ENCODE measurements at places on chromosomes 3 and 15. TPM values are rescaled to one million over a fixed set of nuclear protein-coding genes. Genes with fewer than 3 reads are reported as not detected.

The RTP1 gene
- not detected for total RNA-seq

The SCG5 gene
- total RNA-seq = 3.7 TPM

The C15orf39 gene
- total RNA-seq = 19.3 TPM

DNA sequence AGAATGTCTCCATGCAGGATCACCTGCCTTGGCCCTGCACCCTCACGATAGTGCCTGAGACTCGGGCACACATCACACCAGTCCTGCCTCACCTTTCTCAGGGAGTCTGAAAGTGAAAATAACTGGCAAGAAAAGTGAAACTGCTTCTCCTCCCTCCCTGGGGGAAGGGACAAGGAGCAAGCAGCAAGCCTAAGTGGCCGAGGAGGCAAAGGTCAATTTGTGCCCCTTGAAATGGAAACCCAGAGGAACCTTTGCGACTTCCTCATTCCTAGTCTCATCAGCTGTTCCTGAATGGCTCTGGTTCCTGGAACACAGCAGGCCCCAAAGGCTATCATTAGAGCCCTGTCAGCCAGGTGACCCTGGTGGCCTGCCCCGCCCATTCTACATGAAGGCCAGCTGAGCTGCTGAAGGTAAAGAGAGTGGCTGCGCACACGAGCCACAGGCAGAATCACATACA lies 28.0 kb upstream of the SLCO2A1 start:
- DNase-seq = no peak

DNA sequence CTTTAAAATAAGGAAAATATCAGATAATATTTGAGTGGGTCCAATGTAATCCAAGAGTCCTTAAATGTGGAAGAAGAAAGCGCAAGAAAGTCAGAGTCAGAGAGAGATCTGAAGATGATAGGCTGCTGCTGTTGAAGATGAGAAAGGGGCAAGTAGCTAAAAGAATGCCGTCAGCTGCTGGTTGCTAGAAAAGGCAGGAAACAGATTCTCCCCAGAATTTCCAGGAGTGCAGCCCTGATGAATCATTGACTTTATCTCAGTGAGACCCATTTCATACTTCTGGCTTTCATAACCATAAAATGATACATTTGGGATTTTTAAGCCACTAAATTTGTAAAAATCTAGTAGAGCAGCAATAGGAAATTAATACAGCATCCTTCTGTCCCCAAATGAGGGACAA lies 7.5 kb upstream of the CHMP2B start:
- DNase-seq = no peak

GRCh38 chr15:40956541-40956982 lies 3.3 kb downstream of the CHAC1 start:
- no peak for DNase-seq

- no peak for DNase-seq
These were observed 1.2 kb upstream of the FAM81A start for GRCh38 chr15:59436774-59437141.

GRCh38 chr3:64382153-64382552 lies 156.9 kb upstream of the PRICKLE2 start:
- DNase-seq = no peak

GRCh38 chr15:98801234-98801561 lies 152.9 kb downstream of the IGF1R start:
- no peak for DNase-seq

DNA sequence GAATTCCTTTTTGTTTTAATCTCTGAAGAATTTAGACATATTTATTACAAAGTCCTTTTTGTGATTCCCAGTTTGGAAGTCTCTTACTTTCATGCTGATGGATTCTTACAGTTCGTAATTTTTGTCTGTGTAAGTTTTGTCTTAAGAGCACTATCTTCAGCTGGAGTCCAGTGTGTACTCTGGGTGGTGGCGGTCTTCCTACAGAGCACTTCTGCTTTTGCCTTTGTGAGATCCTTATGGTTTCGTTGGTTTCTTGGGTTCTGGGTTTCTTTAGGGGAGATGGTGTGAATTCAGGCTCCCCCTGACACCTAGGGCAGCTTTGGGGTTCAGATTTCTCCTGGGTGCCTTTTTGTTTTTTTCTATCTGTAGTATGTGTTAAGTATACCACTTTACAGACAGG lies 45.3 kb downstream of the PLS1 start:
- DNase-seq = no peak

DNA sequence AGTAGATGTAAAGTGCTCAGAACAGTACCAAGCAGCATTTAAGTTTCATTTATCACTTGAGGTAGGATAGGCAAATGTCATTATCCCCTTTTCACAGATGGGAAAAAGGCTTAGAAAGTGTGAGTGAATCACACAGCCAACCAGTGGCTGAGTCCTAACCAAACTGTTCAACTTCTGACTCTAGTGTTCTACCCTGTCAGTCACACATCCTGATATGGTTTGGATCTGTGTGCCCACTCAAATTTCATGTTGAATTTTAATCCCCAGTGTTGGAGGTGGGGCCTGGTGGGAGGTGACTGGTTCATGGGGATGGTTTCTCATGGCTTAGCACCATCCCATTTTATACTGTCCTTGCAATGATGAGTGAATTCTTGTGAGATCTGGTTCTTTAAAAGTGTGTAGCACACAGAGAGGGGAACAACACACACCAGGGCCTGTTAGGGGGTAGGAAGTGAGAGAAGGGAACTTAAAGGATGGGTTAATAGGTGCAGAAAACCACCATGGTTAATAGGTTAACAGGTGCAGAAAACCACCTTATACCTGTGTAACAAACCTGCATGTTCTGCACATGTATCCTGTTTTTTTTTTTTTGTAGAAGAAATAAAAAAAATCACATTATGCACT lies 304.7 kb downstream of the SUCLG2 start:
- DNase-seq = no peak

- no peak for DNase-seq
These were observed 639 bp downstream of the FOXP1 start for GRCh38 chr3:71582612-71583565.

DNA sequence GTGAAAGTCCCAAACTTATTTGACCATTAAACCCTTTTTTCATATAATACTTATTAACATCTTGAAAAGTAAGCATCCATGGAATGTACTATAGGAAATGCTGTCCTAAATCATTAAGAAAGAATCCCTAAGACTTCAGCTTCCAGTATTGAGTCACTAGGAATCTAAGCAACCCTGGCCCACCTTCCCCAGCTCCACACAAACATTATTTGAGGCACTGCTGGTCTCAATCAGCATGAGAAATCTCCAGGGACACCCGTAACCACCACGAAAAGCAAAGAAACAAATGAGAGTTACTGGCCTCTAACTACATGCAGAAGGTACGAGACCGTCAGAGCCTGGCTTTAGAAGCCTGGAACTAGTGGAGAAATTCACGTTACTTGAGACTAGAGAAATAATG lies 68.2 kb downstream of the POLQ start:
- peak; percentile 12 for DNase-seq

DNA sequence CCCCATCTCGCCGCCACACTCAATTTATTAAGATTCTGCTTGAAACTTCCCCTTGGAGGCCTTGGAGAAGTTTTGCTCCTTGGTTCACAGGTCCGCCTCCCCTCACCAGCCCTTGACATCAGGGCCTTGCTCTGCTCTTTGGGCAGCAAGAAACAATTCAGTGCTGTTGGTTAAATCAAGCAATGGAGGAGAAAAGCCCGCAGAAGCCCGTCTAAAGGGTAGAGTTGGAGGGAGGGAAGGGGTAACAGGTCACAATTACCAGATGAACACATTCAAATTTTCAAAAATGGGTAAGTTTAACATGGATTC lies 429 bp downstream of the PARP9 start:
- no peak for DNase-seq

DNA sequence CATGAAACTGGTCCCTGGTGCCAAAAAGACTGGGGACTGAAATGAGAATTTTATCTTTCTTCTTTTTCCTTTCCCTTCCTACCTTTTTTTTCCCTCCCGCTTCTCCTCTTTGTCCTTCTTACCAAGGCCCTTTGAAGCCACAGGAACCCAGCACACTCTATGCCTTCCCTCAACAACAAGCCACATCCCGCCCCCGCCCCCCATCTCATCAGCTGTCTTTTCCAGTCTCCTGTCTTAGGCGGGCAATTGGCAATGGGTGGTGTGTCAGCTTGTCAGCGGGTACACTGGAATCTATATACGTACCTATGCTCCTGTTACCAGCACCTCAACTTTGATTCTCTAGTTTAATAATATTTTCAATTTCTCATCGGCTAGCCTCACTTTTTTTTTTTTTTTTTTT lies 56.3 kb upstream of the CHD2 start:
- no peak for DNase-seq

- no peak for DNase-seq
These were observed 50.3 kb downstream of the MED12L start for GRCh38 chr3:151135541-151136337.

DNA sequence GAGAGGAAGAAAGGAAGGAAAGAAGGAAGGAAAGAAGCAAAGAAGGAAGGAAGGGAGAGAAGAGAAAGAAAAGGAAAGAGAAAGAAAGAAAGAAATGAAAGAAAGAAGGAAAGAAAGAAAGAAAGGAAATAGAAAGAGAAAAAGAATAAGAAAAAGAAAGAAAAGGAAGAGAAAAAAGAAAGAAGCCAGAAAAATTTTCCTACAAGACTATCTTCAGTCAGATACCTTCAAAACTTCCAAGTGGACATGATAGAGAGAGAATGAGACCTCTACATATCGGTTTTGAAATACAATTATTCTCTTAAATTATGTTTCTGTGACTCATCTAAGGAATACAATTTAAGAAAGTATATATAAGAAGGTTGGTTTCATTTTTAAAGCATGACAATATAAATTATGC lies 1369.0 kb downstream of the ZPLD1 start:
- no peak for DNase-seq

DNA sequence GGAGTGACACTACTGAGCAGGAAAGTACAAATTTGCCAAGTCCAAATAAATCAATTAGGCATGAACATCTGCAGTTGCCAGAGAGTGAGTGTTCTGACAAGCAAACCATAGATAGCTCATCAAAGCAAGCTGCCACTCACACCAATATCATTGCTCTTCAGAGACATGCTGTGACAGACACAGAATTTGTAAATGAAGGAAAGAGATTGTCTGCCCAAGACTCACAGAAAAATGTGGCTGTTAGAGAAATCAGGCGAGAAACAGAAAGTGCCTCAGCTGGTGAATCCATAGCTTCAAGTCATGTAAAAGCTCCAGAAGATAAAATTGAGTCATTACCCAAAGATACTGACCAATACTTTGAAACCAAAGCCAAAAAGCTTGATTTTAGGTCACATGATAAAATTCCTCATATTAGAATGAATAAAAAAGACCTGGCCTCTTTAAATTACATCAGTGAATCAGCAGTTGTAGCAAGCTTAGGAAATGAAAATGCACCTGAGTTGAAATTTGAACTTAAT lies 50.8 kb downstream of the CRYBG3 start:
- no peak for DNase-seq

- DNase-seq = no peak
These were observed 13.3 kb upstream of the CCR1 start for GRCh38 chr3:46221391-46221790.

DNA sequence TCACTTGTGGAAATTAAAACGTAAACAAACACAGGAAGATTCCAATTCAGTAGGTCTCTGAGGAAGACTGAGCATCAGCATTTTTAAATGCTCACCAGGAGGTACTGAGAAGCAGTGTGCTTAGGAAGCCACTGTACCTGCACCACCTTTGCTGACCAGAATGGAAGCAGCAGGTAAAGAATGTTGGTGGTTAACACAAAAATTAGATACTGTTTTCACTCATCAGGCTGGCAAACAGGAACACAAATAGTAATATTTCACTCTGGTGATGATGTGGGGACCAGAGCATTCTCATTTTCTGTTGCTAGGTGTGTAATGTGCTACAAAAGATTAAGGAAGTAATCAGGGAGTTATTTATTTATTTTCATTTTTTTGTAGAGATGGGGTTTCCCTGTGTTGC lies 29.9 kb upstream of the GHSR start:
- DNase-seq = no peak

DNA sequence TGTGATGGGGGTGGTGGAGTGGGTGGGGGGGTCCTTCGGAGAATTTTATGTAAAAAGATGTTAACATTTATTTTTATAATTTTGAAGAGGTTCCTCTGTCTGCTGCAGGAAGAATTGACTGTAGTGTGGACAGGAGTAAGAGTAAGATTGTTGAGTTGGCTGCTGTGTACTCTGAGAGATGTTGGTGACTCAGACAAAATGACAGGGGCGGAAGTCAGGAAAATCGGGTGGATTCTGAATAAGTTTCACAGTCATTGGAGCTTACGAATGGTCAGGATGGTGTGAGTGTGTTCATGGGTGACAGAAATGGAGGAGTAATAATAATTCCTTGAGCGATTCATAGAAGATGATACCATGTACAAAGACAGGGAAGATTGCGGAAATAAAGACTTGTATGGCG lies 420.0 kb downstream of the ROBO2 start:
- DNase-seq = no peak

DNA sequence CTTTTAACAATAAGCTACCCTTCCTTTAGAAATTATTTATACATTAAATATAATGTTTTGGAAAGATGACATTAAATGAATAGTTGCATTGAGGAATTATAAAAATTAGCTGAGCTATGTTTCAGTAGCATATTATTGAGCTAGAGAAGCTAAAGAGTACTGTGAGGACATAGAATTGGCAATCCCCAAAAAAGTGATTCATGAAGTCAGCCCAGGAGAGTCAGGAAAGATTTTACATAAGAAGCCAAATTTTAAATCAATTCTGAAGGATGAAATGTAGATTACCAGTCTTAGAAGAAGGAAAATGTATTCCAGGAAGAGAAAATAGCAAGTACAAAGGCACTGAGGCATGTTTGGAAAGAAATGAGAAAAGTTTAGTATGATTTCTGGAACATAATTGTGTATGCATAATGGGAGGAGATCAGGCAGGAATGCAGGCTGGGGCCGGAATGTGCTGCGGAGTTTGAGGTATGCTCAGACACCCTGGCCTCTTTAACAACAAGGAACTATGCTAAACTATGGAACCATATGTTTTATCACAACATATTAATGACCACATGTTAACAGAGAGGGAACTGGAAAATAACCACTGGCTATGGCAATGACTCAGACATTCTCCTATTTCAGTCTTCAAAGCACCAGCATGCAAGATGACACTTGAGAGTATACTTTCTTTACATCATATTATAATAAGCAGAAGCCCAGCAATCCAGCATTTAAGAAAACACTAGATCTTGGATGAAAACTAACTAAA lies 103.3 kb upstream of the COL8A1 start:
- DNase-seq = no peak
